ENCODE measurements at places on chromosomes 7 and 10.

DNA sequence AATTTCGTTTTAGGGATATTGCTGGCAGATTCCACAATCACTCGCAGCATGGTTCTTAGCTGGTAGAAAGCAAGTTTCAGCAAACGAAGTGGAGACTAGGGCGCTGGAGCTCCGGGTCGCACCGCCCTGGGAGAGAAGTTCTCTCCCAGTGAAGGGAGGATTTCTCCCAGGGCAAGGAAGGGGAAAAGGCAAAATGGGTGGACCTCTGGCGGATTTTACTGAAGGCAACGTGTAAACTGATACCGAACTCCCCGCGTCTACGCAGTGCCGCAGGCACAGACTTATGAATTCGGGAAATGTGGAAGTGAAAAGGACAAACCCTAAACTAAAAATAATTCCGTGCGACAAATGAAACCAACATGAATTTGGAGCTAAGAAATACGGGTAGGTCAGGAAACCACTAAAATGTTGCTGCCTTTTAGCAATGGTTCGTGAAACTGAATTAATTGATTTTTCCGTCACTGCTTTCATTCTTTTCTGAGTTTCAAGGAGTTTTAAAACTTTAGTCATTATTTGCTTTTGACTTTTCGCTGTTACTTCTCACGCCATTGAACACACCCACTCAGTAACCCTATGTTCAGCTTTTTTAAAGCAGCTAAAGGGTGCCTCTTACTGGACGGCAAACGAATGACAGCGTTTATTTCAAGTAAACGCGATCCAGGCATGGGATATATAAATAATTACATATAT lies at the start of gene MYOF:
TSS of gene MYOF (minus strand) at position 190 of the 690 bp plus-strand sequence. CDS start at position 50, 140 bp downstream.
- peak; percentile 82 for DNase-seq

DNA sequence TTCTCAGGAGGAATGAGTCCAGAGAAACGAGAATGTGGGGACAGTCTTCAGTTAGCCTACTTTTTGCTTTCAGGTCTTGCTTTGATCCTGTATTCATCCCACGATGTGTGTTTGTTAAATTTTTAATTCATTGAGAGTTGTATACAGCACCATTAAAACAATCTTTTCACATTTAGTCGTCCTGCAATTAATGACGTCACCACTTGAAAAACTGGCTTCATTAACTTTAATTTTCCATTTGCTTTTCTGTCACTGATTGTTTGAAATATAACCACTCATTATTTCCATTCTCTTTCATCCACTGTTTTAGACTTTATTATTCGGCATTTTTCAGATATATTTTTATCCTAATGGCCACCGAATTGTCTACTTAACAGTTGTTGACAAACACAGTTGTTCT lies 146.9 kb downstream of the TFEC start:
- DNase-seq, result no peak

GRCh38 chr10:91162495-91163268 lies 57.8 kb upstream of the PCGF5 start:
- DNase-seq, result peak; percentile 83

DNA sequence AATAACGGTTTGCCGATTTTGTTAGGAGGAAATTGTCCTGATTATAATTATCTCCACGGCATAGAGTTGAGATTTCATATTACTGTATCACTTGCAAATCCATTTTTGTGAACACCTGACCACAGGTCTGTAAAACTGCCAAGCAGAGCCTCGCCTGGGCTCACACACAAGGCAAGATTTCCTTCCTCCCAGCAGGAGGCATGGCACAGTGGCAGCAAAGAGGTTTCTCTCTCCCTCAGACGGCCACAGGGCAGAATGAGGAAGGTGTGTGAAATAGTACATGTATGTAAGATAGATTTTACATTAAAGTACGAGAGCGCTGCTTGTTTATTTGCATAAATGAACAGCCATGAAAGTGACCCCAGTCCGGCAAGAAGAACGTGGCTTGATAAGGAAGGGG lies 130.1 kb downstream of the CELF2 start:
- no peak for DNase-seq

DNA sequence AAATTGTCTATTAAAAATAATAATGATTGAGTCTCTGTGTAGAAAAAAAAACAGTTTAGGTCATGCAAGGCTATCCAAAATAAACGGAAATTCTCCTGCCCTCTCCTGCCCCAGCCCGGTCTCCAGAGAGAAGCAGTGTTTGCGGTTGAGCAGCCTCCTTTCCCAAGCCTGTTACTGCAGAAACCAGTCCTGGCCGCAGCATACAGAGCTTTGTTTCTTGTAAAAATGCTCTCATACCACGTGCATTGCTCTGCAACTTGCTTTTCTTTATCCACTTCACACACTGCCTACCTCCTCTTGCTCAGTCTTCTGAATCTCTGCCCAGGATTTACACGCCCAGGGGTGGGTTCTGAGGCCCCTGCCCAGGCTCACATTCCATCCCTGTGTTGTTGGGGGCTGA lies 34.4 kb upstream of the CUL1 start:
- no peak for DNase-seq

DNA sequence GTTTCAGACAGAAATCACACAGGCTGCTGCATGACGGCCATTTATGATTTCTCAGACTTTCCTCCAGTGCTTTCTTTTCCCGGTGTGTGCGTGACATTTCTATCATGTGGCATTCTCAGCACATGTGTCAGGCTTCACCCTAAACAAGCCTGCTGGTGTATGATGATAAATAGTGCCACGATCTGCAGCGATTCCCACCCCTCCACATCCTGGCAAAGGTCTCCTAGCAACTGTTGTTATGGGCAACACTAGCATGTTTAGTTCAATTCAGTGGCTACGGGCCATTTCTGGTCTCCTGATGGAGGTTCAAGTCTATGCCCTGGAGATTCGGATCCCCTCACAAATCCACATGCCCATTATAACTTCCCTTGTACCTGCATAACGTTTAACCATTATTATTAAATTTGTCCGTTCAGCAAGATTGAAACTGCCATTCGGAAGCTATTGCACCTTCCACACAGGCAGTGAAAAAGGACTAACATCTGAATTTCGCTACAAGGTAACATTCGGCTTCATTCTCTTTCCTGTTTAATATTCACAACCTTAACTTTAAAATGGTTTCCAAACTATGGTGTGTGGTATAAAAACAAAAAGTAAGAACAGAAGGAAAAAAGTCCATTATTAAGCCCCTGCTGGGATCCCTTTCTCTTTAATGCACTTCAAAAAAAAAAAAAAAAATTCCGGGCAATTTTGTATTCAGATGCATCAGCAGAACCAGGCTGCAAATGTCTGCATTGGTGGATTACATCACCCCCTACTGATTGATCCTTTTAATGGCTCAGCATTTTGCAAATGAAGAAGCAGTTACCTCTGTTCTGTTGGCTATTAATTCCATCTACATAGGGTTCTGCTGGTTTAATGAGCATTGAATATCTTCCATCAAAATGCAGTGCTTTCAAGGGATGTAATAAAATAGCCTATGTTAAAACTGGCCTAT lies 90.2 kb downstream of the FRMD4A start:
- DNase-seq, result no peak

GRCh38 chr10:122461367-122461728 lies at the start of gene HTRA1:
Gene HTRA1, plus strand, starts transcription at chr10:122461553. Its CDS starts 100 bp downstream, at chr10:122461653.
- peak; percentile 27 for DNase-seq

DNA sequence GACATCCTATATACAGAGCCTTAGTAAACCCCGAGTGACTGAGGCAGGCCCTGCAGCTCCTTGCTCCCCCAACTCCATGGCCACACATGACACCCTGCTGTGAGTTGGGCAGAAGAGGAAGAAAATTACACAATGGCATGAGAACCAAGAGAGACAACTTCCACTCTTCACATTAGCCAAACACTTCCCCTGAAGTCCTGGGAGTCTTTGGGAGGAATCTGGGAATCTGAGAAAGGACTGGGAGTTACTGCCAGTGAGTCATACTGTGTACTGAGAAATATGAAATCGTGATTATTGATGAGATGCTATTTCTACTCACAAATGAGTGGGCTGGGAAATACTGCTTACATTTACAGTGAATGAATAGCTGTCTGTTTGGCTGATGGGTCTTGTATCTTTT lies 116.6 kb downstream of the SPAG6 start:
- DNase-seq, result no peak

- no peak for DNase-seq
Measured at GRCh38 chr10:4943821-4944220, 19.4 kb upstream of the AKR1C1 start.

GRCh38 chr10:73810735-73811465 lies 498 bp downstream of the NDST2 start:
- no peak for DNase-seq

- DNase-seq, result peak; percentile 77
Measured at GRCh38 chr10:21534604-21535493, 817 bp downstream of the MLLT10 start.

GRCh38 chr7:25652366-25652765 lies 424.1 kb upstream of the NPVF start:
- DNase-seq, result no peak

- DNase-seq, result no peak
Measured at GRCh38 chr10:28984431-28984830, 304.4 kb upstream of the LYZL1 start.

GRCh38 chr10:86671985-86672710 lies 3.8 kb downstream of the LDB3 start:
- DNase-seq, result peak; percentile 52

- DNase-seq, result no peak
Measured at GRCh38 chr7:11702938-11703337, 129.1 kb downstream of the THSD7A start.

- DNase-seq, result peak; percentile 90
Measured at GRCh38 chr7:108002726-108003598, at the start of gene LAMB1. Gene LAMB1, minus strand, starts transcription at chr7:108003161. Its CDS starts 276 bp downstream, at chr7:108002885.

DNA sequence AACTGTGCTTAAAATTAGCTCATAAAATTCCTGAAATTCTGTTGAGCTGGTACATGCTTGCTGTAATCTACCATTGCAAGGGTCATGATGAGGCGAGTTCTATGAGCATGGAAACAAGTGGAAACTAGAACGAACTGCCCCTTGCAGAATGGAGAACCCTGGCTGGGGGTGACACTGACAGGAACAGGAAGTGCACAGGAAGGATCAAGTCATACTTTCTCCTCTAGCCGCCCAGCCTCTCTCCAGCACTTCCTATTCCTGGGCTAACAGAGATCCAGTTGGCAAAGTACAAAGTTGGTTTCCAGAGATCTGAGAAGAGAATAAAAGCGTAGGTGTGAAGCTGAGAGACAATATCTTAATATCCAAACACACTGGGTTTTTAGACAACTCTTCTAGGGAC lies 414.2 kb upstream of the PODXL start:
- no peak for DNase-seq

- DNase-seq, result peak; percentile 20
Measured at GRCh38 chr10:91711885-91712680, 79.2 kb upstream of the PPP1R3C start.

DNA sequence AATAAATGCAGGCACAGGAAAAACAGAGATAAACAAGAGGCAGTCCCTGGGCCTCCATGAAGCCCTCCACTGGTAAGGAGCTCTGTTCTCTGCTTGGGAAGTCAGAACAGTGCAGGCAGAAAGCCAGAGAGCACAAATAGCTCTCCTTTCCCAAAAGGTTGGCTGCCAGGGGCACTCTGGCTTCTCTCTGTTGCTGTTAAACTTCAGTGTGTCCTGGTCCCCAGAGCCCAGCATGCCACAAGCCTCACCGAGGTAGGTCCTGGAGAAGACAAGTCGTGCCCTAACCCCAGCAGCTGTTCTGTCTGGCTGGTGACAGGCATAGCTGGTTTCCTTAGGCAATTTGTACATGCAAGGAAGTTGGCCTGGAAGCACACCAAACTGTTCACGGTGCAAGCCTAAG lies 17.3 kb downstream of the SLC16A12 start:
- DNase-seq, result no peak

DNA sequence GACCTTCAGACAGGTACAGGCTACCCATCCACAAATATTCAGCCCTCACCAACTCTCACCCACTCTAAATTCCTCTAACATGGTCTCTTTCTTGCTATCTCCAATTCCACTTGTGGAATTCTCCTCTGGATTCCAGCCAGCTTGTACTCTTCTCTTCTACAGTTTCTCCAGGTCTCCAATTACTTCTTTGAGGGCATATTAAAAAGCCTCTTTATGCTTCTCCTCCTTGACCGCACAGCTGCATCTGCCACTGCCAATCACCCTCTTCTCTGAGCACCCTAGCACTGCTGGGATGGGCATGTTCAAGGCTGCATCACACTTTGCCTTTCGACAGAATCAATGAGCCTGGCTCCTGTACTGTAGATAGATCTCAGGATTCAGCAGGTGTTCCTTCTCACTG lies 101.5 kb upstream of the ANKRD1 start:
- no peak for DNase-seq

GRCh38 chr7:150977382-150978125 lies 567 bp downstream of the KCNH2 start:
- no peak for DNase-seq

DNA sequence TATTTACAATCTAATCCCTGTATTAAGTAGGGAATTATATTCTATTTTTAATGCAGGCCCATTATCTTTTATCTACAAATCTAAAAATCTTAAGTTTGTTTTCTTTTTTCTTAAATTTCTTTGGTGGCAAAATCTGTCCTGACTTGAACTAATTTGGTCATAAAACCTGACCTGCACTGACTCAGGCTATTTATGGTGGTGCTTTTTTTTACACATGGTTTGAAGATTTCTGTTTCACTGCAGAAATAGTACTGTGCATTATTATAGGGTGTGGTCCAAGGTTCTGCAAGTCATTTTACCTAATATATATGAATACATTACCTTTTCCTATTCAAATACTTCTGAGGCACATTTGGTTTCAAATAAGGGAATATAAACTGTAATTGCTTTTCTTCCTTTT lies 137.0 kb downstream of the CD36 start:
- DNase-seq, result no peak

- DNase-seq, result peak; percentile 7
Measured at GRCh38 chr7:39016609-39017008, 38.9 kb downstream of the POU6F2 start.

GRCh38 chr7:154646126-154647013 lies 356.6 kb downstream of the PAXIP1 start:
- no peak for DNase-seq

DNA sequence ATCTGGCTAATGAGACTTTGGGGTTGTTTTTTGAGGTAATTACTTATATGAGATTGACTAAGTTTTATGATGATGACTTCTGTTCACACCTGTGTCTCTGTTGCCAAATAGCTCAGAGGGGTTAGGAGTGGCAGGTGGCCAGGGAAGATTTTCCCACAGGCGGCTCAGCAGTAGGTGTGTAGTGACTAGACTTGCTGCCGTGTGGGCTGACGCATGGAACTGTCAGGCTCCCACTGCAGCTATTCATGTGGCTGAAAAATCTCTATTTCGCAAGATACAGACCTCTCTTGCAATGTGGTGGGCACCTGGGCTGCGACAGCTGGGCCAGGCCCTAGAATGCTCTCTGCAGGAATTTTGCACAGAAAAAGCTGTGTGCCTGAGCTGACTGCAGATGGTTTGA lies 1.4 kb downstream of the CPA4 start:
- no peak for DNase-seq

- DNase-seq, result peak; percentile 48
Measured at GRCh38 chr7:43868681-43869005, 674 bp downstream of the MRPS24 start.

DNA sequence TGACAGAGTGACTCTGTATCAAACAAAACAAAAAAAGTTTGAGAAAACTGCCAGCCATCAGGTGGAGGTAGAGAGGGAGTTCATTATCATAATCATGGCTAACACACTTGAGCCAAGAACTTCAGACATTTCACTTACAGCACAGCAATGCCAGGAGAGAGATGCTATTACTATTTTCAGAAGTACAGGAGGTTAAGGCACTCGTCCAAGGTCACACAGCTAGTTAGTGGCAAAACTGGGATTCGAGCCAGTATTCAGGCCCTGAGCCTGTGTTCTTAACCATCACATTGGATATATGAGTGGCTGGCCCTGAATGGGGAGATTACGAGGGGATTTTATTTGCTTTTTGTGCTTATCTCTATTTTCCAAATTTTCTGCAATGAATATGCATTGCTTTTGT lies 24.8 kb upstream of the UNC5B start:
- no peak for DNase-seq

- DNase-seq, result no peak
Measured at GRCh38 chr10:77576444-77577032, 61.1 kb downstream of the KCNMA1 start.

All from right kidney (tissue), 9 donors.